Stimulated activated memory B cell treated with anti-CD40 and anti-IgM and Interleukin-4, amounts not matched to agents 10 μg/mL and 1 μg/mL and 100 μg/mL, for 72 hours (primary cell): ENCODE measurements at places on chromosomes 1 and 21.

DNA sequence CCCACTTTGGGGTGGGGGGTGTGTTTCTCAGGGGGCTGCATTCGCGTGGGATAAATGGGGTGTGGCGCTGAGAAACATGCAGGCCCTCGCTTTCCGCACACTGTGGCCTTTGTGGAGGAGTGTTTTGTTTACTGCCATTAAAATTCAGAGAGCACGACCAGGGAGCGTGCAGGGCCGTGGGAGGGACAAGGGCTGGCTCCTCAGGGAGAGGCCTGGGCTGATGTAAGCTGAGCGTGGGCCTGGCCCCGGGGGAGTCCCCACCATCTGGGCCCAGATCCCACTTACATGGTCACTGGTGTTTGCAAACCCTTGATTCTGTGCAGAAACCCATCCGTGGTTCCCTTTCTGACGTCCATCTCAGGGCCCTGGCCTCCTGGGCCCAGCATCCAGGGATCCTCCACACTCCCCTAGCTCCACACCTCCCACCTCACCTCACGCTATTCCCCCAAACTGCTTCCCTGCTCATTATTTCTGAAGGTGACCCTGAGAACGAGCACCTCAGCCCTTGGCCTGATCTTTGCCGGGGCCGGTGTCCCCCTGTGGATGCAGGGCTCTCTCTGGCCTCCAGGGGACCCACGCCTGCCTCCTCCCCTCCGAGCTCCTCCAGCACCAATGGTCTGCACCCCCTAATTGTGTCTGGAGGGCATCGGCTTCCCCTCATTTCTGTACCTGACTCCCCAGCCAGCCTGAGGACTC lies 92.5 kb upstream of the SIM2 start:
- no peak for ATAC-seq

DNA sequence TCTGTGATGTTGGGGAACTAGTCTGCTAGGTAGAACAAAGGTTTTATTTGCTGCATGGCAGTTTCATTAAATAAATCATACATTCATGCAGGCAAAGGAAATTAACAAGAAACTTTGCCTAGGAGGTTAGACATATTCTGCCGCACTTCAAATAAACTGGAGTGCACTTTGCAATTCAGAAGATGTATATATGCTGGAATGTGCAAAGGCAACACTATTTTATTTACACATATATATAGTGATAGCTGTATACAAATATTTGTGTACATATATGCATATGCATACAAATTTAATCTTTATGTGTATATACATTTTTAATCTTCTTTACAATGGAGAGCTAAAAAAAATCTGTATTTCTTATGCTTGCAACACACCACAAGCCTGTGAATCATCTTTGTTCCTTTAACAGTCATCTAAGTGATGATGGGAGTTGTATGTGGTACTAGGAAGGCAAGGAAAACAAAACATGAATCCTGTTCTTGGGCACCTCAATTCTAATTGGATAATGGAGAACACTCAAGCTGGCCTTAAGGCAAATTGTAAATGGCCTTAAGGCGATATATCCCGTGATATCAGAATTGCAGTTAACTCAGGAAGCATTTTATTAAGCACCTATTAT lies 605.8 kb upstream of the CAMK1G start:
- ATAC-seq: no peak

DNA sequence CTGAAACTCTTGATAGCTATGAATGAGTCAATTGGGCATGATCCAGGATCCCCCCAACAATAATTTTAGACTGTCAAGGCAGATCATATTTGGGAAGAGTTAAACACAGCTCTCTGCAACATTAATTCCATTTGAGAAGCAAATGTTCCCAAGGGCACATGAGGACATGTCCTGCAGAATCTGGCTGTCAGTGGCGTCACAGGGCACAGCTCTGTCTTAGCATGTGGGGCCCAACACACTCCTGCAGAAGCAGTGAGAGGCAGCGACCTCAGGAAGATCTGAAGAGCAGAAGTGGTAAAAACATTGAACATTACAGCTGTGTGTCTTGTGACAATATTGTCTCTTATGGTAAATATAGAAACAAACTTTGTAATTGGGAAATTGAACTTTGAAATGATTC lies 197.1 kb upstream of the PBX1 start:
- no peak for ATAC-seq

- ATAC-seq: peak; percentile 7
Measured at GRCh38 chr1:15948595-15949452, 27.1 kb downstream of the ZBTB17 start.

DNA sequence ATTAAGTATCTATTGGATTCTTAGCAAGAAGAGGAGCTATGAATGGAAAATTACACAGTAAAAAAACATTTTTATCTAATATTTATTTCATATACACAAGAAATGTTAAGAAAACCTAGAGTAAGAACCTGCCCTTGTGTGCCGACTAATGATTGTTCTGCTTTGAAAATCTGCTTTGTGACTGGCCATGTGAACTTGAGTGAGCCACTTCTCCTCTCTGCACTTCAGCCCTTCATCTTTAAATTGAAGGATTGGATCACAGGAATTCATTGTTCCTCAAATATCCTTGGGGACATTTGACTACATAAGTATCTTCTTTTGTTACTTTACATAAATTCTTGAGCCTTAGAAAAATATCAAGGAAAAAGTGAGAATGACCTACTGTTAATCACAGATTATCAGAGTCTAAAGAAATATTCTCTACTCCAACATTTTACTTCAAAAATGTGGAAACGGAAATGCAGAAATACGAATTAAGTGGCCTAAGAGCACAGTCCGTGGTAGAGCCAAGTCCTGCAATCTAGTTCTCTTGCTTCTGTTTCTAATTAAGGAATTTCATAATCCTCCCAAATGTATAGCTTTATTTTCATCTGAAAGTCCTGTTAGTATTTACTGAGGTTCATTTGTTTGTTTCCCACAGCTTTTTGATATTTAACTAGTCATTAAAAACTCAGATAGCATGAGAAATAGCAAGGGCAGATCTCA lies 46.3 kb upstream of the SAMSN1 start:
- no peak for ATAC-seq

GRCh38 chr21:30592140-30592539 lies at the start of gene KRTAP6-3:
Gene KRTAP6-3 (plus strand): TSS chr21:30592440. CDS start chr21:30592446, 6 bp downstream.
- ATAC-seq: peak; percentile 53
